ENCODE measurements at places on chromosomes 1 and 21. TPM values are rescaled to one million over a fixed set of nuclear protein-coding genes. Genes with fewer than 3 reads are reported as not detected.

DNA sequence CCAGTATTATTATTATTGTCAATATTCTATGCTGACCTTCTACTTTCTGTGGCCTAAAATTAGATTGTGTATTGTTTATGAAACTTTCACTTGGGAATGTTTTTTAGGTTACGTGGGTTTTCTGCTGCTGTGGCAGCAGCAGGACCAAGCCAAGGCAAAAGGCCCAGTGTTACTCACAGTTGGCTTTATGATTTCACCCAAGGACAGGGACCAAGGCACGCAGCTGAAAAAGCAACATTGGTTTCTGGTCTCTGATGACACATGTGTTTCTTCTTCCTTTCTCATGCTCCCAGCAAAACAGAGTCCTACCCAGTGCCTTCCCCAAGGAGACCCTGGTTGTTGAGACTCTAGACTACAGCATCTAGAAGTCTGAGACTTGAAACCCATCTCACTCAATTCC lies 413.7 kb downstream of the SETD4 start:
- no peak for DNase-seq

DNA sequence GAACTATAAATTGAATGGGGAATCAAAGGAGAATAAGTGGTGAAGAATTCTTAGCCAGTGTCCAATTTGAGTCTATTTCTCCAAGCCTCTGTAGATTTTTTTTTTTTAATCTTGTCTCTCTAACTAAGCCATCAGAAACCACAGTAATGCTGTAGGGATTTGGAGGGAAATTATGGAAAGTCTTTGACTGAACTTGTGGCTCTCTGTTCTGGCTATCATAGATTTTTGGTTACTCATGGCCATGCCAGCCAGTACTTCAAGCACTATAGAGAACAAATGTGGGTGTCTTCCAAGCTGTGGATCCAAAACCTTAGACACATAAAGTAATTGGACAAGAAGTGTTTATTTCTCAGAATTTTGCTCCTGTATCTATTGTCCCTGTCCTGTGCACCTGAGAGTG lies 147.9 kb downstream of the LRRC40 start:
- DNase-seq: no peak

DNA sequence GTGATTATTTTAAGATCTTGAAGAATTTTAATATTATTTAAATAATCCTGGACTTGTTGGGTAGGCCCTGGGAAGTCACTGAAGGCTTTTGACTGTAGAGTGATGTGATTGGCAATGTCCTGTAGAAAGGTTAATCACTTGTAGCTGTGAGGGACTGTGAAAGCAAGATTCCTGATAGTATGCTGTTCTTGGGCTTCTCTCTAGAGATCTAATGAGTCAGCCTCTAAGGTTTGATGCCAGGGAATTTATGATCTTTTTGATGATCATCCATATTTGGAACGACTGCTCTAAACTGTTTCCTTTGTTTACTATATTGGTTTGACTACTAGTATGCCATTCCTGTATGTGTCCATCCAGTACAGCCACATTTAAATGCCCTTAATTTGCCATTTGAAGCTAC lies 56.5 kb downstream of the CAMSAP2 start:
- DNase-seq: no peak

DNA sequence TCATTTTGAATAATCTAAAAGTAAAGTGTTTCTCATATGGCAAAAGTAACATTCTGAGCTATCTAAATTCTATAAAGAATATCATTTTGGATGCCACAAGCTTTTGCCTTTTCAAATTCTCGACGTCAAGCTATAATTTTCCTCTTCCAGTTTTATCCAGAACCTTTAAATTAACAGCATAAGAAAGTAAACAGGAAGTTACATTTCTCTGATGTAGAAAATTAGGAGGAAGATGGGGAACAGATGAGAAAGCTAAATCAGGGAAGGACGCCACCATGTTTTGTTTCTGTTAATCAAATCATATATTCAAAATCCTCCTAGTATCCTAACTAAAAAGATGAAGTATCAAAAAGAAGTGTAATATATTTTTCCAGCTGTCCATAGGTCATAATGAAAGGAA lies 8.8 kb upstream of the CAMSAP2 start:
- no peak for DNase-seq

- no peak for DNase-seq
Measured at GRCh38 chr1:232452736-232453440, 177.0 kb downstream of the SIPA1L2 start.

DNA sequence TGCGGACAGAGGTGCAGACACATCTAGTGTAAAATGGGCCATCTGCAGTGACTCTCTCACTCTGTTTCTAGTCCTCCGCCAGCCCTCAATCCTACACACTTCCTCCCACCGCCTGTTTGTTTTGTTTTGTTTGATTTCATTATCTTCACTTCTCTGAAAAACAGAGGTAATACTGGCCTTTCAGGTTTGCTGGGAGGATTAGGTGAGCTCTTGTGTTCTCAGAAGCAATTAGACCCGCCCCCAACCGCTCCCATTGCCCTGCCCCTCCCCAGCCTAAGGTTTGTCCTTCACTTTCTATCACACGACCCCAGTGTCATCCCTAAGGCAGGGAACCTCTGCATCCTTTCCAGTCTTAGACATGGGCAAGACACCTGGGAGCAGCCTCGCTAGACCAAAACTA lies 43.2 kb upstream of the TACSTD2 start:
- DNase-seq: peak; percentile 69

DNA sequence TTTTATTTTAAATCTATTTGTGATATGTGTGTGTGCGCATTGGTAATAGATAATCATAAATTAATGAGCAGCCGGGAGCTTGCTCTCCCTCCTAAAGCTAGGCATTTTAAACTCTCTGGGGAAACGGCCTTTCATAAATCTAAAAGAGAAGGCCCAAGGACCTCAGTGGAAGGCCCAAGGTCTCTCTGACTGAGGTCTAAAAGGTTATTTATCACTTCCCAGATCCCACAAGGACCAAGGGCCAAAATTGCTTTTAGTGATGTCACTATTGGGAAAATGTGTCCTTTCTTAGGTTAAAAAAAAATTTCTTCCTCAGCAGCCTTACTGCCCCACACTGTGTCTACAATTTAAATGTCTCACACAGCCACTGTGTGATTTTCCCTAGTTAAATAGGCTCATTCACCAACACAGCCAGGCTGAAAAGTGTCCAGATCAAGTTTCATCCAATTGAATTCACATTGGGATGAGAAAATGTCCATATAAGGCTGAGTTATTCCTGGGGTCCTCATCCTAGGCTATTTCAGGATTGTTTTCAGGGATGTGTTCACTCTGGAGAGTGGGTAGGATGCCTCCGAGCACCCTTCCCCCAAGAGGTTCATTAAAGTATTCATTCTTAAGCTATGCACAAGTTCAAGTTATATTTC lies 46.1 kb downstream of the SLC44A3 start:
- no peak for DNase-seq

DNA sequence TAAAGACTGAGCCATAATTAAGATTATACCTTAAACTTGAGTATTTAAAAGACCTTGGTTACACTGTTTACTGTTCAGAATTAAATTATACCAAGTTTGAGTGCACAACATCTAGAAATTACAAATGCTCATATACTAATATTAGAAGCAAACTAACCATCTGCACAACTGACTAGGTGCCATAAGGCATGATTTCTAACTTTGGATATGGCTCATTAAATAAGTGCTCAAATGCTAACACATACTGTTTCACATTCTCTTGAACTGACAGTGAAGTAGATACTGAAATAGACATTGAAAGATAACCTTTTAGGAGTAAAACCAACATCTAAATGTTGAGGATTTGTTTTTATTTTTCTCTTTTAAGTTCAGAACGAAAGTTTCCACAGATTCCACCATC lies 74.1 kb downstream of the PRKAA2 start:
- DNase-seq: no peak

DNA sequence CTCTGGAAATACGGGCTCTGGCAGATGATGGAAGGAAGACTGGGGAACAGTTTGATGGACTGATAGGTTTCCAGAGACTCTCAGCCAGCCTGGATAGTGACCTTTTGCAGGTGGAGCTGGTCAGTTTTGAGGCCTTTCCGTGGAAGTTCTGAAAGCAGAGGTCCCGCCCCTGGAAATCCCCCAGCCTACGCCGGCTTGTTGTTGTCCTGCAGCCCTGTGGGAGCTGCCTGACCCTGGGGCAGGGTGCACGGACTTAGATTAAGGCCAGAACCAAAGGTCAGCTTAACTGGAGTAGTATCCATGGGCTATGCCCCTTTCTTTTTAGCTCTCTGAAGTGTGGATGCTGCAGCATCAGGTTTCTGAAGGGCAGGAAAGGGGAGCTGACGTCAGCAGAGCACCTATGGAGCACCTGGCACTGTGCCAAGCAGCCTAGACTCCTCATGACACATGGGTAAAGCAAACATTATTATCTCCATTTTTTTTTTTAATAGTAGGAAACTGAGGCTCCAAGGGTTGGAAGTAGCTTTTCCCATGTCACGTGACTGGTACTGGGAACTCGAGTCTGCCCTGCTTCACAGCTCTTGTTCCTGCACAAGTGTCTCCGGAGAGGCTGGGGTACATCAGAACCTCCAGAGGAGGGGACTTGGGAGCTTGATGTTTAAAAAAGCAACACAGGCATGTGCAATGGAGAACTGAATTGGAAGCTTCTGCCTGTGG lies 38.5 kb downstream of the IER5 start:
- peak; percentile 73 for DNase-seq

- no peak for DNase-seq
Measured at GRCh38 chr1:92317836-92318493, 19.1 kb downstream of the RPAP2 start.

DNA sequence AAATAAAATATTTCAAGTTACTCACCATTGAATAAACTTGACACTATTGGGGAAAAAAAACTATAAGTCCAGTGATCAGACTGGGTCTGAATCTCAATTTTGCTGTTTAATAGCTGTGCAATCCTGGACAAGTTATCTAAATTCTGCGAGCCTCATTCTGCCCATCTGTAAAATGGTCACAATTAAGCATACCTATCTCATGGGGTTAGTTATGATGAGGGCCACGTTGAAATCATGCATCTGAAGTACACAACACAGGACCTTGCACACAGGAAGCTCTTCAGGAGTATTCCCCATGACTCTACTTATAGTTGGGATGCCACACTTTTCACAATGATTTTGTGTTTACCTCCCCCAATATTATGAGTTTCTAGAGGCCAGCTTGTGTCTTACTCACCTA lies 3.8 kb upstream of the HTR1D start:
- DNase-seq: no peak

- DNase-seq: no peak
Measured at GRCh38 chr1:177286396-177286795, 115.6 kb downstream of the BRINP2 start.

DNA sequence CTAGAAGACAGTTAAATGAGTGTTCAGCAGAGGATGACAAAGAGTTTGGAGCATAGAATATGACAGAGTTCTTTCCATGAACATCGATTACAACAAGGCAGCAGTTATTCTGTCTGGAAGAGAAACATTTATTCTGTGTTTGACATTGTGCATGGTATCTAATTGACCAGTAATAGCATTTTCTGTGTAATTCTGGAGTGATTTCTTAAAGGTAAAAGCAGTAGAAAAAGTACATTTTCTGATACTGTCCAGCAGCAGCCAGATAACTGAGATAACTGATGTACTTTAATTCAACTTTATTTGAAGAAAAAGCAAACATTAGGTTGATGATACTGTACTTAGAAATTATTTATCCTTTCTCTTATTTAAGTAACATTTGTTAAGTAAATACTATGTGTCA lies 497.1 kb downstream of the AGBL4 start:
- DNase-seq: no peak

S100A3 gene
- total RNA-seq: not detected

OR6N1 gene
- total RNA-seq: not detected

POMGNT1 gene
- total RNA-seq: 62.0 TPM

CYP4Z1 gene
- total RNA-seq: not detected

HFM1 gene
- not detected for total RNA-seq

AKR7A3 gene
- 2.2 TPM for total RNA-seq
